ENCODE measurements at places on chromosomes 16 and 17.

- no peak for DNase-seq
Measured at GRCh38 chr17:321386-321941, 31.1 kb downstream of the RPH3AL start.

DNA sequence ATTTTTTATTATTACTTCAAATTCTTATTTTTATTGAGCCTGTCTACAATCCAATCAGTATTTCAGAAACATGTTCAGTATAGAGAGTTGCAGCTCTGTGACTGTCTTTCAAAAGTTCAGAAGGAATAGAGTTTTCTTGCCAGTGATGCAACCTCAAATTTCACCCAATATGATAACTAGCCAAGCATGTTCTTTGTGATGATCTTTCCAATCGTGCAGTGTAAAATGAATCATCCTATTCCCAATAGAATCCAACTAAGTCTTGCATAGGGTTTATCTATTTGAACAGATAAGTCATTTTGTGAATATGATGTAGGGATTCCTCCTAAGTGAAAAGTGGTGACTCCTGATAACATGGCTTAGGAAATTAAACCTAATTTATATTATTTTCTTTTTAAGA, 937.8 kb downstream of the KCNJ2 start:
- no peak for DNase-seq

GRCh38 chr16:57868913-57869520, 66.7 kb upstream of the KIFC3 start:
- DNase-seq: no peak

- no peak for DNase-seq
Measured at GRCh38 chr17:27541301-27542023, 85.2 kb downstream of the KSR1 start.

- no peak for DNase-seq
Measured at GRCh38 chr17:73833775-73834488, 189.7 kb upstream of the SDK2 start.

- no peak for DNase-seq
Measured at GRCh38 chr17:34884597-34884996, 76.7 kb downstream of the CCT6B start.

GRCh38 chr17:36104701-36105181, 1.1 kb downstream of the CCL4 start:
- no peak for DNase-seq

- DNase-seq: no peak
Measured at GRCh38 chr17:59790910-59791309, 83.5 kb downstream of the VMP1 start.

GRCh38 chr17:75404731-75405364, 630 bp downstream of the GRB2 start:
- DNase-seq: no peak

DNA sequence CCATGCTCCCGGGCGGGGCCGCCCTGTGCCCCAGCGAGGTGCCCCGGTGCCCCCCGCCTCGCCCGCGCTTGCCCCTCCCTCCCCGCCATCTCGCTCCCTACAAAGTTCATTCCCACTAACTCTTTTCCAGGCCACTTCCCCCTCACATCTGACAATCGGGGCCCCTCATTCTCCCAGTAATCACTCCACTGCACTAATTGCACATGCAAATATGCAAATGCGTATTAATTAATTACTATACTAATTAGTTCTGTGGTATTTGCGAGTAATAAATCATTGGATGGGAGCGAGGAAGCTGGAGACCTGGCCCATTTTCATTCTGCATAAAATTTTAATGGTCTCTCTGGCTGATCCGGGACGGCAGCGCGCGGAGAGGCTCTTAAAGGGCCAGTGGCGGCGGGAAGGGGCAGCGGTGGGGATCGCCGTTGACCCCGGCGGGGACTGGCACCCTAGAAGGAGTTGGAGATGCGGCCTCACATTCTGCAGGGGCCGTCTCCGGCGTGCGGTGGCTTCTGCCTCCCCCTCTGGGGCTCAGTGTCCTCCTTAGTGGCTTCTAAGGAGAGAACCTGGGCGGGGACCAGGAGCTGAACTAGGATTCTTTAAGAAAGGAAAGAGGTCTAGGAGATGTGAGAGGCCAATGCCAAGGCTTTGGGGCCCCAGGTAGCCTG, 8.4 kb upstream of the PPP1R1B start:
- no peak for DNase-seq

- DNase-seq: no peak
Measured at GRCh38 chr17:58480090-58480489, 8.1 kb downstream of the HSF5 start.

DNA sequence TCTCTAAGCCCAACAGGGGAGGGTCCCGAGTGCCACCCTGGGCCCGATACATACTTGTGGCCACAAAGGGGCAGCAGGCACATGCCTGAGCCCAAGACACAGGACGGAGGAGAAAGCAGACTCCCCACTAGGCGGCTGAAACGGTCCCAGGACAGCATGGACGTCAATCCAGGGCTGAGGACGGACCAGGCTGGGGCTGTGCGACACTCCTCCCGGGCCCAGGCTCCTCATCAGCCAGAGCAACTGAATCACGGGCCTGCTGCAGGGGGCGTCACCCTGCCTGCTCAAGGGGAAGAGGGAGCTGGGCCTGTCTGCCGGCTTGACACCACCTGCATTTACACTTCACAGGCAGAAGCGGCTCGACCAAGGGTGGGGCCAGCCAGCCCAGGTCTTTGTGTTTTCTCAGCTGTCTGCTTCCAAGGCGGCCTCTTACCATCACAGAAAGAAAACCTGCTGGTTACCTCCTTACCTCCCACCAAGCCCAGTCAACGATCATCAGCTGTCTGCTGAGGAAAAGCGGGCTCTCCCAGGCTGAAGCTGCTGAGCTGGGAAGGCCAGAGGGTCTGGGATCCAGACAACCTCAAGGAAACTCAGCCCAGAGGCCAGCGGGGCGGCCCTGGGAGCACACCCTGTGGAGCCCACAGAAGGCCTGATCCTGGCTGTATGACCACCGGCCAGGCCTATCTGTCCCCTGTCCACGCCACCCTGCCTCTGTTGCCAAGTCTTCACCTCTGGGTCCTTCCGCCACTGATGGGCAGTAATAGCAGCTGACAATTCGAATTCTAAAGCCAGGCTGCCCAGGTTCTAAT, 26.4 kb downstream of the KIFC3 start:
- no peak for DNase-seq

GRCh38 chr17:63138713-63139112, 172.7 kb downstream of the TANC2 start:
- no peak for DNase-seq

GRCh38 chr16:22070361-22071330, 21.7 kb upstream of the VWA3A start:
- no peak for DNase-seq

DNA sequence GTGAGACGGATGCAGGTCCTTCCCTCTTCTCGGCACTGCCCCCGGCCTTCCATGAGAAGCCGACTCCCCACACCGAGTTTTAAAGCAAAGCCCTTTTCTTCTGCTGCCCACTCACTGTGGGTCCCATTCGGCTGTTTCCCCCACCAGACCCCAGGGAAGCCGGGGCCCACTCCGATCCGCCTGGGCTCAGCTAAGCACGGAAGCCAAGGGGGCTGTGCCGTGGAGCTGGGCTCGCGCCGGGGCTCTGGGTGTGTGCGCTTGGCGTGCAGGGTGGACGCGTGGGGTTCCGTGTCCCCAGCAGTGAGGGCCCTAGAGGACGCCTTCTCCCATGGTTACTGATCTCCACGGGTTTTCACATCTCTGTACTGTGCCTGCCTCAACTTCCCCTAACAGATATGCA, 68.5 kb downstream of the KLHDC4 start:
- DNase-seq: no peak

- DNase-seq: no peak
Measured at GRCh38 chr17:71709946-71710345, 410.9 kb upstream of the SOX9 start.
